ENCODE measurements at places on chromosomes 1 and 21. TPM values are rescaled to one million over a fixed set of nuclear protein-coding genes. Genes with fewer than 3 reads are reported as not detected.
A peak's percentile ranks its signal among the peaks of the same experiment; 100 is the strongest.

MAP10 gene
- total RNA-seq, result 1.3 TPM

DNA sequence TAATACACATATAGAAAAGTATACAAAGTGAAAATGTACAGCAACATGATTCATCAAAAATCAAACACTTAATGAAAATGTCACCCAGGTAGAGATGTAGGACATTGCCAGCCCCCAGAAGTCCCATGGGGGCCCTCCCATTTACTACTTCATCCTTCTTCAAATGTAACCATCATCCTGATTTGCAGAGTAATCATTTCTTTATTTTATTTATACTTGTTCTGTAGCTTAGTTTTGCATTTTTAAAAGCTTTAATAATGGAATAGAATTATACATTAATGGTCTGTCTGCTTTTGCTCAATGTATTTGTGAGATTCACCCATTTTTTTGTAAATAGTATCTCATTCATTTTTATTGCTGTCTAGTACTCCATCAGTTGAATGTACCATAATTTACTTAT is 96.8 kb upstream of the CD55 start:
- no peak overlapping the region for H3K4me3 ChIP-seq
- no peaks in the 10 kb centered on the region for H3K27me3 ChIP-seq
- DNase-seq, result no peak
- no peaks in the 10 kb centered on the region for H3K36me3 ChIP-seq
- no peaks in the 10 kb centered on the region for H3K4me1 ChIP-seq
- no peak overlapping the region for H3K27ac ChIP-seq

DNA sequence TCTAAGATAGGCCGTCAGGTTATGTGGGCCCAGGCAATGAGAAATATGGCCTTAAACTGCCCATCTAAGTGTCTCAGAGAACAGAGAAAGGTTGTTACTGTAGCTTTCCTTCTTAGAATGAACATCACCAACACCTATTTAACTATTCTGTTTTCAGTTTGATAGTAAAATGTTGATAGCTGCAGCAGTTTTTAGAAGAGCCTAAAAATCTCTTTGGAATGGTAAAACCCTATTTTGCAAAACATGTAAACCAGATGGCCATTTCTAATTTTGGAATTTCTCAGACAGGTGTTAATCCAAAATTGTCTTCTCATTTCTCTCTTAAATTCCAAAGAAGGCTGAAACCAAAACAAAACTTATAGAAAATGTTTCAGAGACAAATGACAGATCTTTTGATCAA is 57.5 kb downstream of the DIPK1A start:
- no peaks in the 10 kb centered on the region for H3K27me3 ChIP-seq
- H3K4me3 ChIP-seq, result no peak overlapping the region
- no peak overlapping the region for H3K27ac ChIP-seq
- DNase-seq, result no peak

TAS1R2 gene
- not detected for total RNA-seq

DNA sequence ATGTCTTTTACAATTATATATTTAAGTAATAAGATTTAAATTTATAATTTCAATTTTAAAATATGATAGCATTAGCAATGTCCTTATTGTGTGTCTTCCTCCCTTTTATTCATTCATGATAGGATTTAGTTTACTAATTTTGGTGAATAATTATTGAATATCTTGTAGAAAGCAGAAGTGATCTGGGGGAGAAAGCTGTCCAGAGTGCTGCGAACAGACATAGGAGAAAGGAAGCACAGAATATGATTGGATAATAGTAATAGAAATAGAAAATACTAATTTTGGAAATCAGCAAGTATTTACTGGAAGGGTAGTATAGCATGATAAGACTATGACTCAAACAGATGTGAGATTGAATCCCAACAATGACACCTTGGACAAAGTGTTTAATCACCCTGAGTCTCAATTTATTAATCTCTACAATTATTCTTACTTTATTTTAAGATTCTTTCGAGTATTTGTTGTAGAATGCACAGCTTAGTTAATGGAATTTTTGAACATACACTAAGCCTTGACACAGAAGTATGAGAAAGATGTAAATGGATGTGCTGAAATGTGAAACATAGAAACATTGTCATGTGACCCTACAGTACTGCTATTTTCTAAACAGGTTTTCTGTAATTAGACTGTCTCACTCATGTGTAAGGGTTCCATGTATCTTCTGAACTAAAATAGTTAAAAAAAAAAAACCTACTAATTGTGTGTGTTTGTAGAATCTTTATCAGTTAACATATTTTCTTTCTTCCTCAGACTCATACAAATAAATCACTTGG is 7.9 kb downstream of the SH3GLB1 start:
- no peak for DNase-seq
- peaks cover 94% of the 10 kb centered on the region for H3K4me1 ChIP-seq
- H3K36me3 ChIP-seq, result no peaks in the 10 kb centered on the region
- no peaks in the 10 kb centered on the region for H3K27me3 ChIP-seq
- H3K4me3 ChIP-seq, result peak overlapping the region; percentile 1

- no peak for DNase-seq
- H3K27ac ChIP-seq, result no peak overlapping the region
- H3K4me1 ChIP-seq, result no peaks in the 10 kb centered on the region
- no peaks in the 10 kb centered on the region for H3K36me3 ChIP-seq
- no peaks in the 10 kb centered on the region for H3K27me3 ChIP-seq
These were observed 116.5 kb downstream of the ZP4 start for GRCh38 chr1:237774246-237774645.

DNA sequence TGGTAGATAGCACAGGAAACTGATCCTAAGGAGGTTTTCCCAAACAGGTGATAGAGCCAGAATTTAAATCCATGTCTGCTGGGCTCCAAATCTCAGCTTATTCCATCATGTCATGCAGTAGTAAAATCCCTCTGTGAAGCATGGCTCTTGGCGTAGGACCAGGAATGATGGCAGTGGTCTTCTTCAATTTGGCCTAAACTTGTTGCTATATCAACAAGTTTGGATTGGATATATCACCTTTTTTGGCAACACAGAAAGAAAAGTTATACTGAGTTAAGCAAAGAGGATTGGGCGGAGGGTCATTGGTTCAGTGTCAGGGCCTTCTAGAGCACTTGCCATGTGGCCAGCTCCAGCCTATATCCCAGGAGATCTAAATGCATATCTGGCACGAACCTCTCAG is 52.2 kb downstream of the FGGY start:
- no peaks in the 10 kb centered on the region for H3K27me3 ChIP-seq
- H3K27ac ChIP-seq, result no peak overlapping the region
- H3K36me3 ChIP-seq, result no peaks in the 10 kb centered on the region
- no peak for DNase-seq
- H3K4me3 ChIP-seq, result no peak overlapping the region
- H3K4me1 ChIP-seq, result no peaks in the 10 kb centered on the region

- H3K27me3 ChIP-seq, result no peaks in the 10 kb centered on the region
- H3K27ac ChIP-seq, result no peak overlapping the region
- H3K4me1 ChIP-seq, result no peaks in the 10 kb centered on the region
- no peaks in the 10 kb centered on the region for H3K36me3 ChIP-seq
These were observed 113.5 kb downstream of the GDAP2 start for GRCh38 chr1:117815926-117816325.

DNA sequence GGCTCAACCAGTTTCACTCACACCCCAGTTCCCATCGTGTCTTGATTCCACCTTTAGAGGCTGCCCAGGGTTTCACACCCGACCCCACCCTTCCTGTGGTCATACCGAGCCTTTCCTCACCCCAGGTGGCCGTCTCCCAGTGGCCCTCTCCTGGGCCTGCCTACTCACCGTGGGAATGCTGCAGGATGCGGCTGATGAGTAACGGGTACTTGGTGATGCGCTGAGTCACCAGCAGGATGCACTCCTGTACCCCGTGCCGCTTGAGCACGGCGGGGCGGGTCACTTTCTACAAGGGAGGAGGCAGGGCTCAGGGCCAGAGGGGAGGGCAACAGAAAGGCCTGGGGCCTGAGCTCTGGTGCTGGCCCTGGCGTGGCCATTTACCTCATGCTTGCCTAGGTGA is 16.4 kb downstream of the ARHGEF2 start:
- H3K27ac ChIP-seq, result peak overlapping the region; percentile 71
- no peaks in the 10 kb centered on the region for H3K27me3 ChIP-seq
- peak overlapping the region; percentile 28 for H3K4me3 ChIP-seq

DNA sequence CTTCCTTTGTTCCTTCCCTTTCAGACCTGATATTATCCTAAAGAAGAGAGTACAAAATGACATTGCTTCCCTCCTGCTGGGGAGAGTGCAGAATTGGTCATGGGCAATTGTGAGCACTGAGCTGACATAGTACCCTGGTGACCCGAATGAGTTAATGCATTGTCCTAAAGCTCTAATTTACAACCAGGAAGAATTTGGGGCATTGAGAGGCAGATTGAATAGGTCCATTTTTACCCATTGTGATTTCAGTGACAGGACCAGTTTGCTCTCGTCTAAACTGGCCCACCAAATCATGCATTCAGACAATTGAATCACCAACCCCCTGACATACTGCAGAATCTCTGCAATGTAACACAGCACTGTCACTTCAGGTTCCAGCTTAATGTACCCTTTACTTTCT is 497.4 kb downstream of the DPYD start:
- no peaks in the 10 kb centered on the region for H3K36me3 ChIP-seq
- no peaks in the 10 kb centered on the region for H3K4me1 ChIP-seq
- no peaks in the 10 kb centered on the region for H3K27me3 ChIP-seq
- no peak overlapping the region for H3K4me3 ChIP-seq
- DNase-seq, result no peak

NFIA gene
- 41.9 TPM for total RNA-seq

DNA sequence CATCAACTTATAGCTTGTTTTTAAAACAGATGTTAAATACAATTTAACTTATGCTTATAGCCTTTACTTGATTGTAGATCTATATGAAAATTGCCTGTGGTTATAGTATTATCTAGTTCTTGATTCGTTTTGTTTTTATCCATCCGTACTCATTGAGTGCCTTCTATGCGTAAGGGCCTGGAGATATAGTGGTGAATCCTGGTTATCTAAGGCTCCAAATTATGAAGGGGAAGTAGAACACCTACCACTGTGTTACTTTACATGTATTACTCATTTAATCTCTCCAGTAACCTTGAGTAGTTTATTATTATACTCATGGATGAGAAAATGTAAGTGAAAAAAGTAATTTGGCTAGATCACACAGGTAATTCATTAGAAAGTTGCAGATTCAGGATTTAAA is 121.8 kb downstream of the OSBPL9 start:
- H3K4me1 ChIP-seq, result peaks cover 59% of the 10 kb centered on the region
- peak overlapping the region; percentile 79 for H3K27ac ChIP-seq
- no peaks in the 10 kb centered on the region for H3K27me3 ChIP-seq
- H3K36me3 ChIP-seq, result no peaks in the 10 kb centered on the region
- H3K4me3 ChIP-seq, result no peak overlapping the region
- no peak for DNase-seq

Measured in psoas muscle (tissue), 8 donors.